Activated CD4-positive, alpha-beta memory T cell treated with anti-CD3 and anti-CD28 coated beads, Interleukin-2, amount 10 ng/mL, durations not matched to agents 7 days and 5 days (primary cell): ENCODE measurements at places on chromosomes 4 and X.

DNA sequence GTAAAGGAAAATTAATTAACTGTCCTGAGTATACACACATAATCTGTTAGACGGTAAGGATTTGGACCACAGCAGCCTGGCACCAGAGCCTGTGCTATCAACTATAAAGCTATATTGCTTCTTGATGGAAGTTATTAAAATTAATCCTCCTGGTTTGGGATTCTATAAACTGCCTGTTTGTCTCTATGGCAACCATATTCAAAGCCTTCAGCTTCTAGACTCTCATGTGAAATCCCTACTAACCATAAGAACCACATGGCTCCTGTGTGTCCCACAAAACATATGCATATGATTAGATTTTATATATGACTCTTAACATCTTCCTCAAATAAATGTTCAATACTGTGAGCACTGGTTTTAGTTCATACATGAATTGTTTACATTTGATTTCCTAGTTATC, 380.8 kb downstream of the ANKRD50 start:
- no peaks in the 10 kb centered on the region for H3K36me3 ChIP-seq
- H3K27ac ChIP-seq: no peak overlapping the region
- no peaks in the 10 kb centered on the region for H3K4me1 ChIP-seq
- no peaks in the 10 kb centered on the region for H3K27me3 ChIP-seq
- no peak for DNase-seq

- no peaks in the 10 kb centered on the region for H3K27me3 ChIP-seq
- peaks cover 46% of the 10 kb centered on the region for H3K4me1 ChIP-seq
- no peak overlapping the region for H3K27ac ChIP-seq
- H3K36me3 ChIP-seq: peaks cover 9% of the 10 kb centered on the region
- no peak overlapping the region for H3K4me3 ChIP-seq
Measured at GRCh38 chr4:38954727-38955126, 77.5 kb downstream of the TMEM156 start.

- no peak for DNase-seq
- no peaks in the 10 kb centered on the region for H3K4me1 ChIP-seq
Measured at GRCh38 chr4:158682066-158682465, 10.0 kb downstream of the ETFDH start.

- H3K27ac ChIP-seq: no peak overlapping the region
- H3K4me1 ChIP-seq: peaks cover 12% of the 10 kb centered on the region
- H3K36me3 ChIP-seq: no peaks in the 10 kb centered on the region
- no peak for DNase-seq
- H3K4me3 ChIP-seq: no peak overlapping the region
Measured at GRCh38 chr4:110292994-110293744, 94.8 kb upstream of the ELOVL6 start.

DNA sequence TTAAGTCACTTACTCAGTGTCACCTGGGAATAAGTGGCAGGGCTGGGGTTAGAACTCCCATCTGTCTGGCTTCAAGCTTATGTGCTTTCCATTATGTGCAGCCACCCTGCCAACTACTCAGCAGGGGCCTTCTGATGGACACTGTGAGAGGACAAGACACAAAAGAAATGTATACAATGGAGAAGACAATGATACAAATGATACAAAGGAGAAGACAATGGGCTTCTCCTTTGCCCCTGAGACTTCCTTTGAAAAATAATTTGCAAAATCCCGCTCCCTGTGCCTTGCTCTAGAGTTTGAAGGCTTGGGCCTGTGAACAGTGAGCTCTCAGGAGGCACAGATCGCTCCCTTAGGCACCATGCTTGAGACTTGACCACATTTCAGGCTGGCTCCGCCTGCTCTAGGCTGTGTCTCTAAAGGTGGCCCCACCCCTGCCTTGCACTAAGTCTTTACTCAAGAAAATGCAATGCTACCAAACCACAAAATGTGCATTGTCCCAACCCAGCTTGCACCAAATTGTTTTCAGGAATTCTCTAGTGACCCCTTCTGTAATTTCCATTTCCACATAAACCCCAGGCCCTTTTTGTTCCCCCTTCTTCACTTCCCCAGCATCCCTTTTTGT, 27.1 kb upstream of the STX18 start:
- no peak overlapping the region for H3K27ac ChIP-seq
- no peak overlapping the region for H3K4me3 ChIP-seq
- peaks cover 8% of the 10 kb centered on the region for H3K36me3 ChIP-seq
- DNase-seq: no peak
- H3K4me1 ChIP-seq: no peaks in the 10 kb centered on the region
- no peaks in the 10 kb centered on the region for H3K27me3 ChIP-seq

- DNase-seq: no peak
- H3K36me3 ChIP-seq: no peaks in the 10 kb centered on the region
- no peaks in the 10 kb centered on the region for H3K4me1 ChIP-seq
- H3K27me3 ChIP-seq: no peaks in the 10 kb centered on the region
- H3K27ac ChIP-seq: no peak overlapping the region
Measured at GRCh38 chr4:171478181-171478580, 335.0 kb upstream of the GALNTL6 start.

DNA sequence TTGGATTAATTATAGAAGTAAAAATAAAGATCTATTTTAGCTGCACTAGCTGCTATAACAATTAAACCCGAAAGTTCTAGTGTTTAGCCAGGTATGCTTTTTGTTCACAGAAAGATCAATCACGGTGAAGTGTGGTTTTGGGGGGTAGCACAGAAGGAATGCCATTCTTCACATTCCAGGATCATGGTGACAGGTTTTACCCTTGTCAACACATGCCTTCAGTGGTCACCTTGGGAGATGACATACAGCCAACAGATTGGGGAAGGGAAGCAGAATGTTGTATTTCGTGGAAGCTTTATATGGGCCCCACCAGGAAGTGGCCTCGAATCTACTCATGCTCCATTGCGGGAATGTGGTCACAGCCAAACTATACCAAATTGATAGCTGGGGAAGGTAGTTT, 753.6 kb downstream of the RAPGEF2 start:
- no peaks in the 10 kb centered on the region for H3K27me3 ChIP-seq
- no peaks in the 10 kb centered on the region for H3K4me1 ChIP-seq
- DNase-seq: no peak
- H3K36me3 ChIP-seq: no peaks in the 10 kb centered on the region
- H3K27ac ChIP-seq: no peak overlapping the region
- no peak overlapping the region for H3K4me3 ChIP-seq

- H3K27me3 ChIP-seq: no peaks in the 10 kb centered on the region
- no peaks in the 10 kb centered on the region for H3K4me1 ChIP-seq
- no peak for DNase-seq
- H3K36me3 ChIP-seq: no peaks in the 10 kb centered on the region
- H3K4me3 ChIP-seq: no peak overlapping the region
Measured at GRCh38 chr4:92066485-92066884, 237.3 kb upstream of the GRID2 start.

DNA sequence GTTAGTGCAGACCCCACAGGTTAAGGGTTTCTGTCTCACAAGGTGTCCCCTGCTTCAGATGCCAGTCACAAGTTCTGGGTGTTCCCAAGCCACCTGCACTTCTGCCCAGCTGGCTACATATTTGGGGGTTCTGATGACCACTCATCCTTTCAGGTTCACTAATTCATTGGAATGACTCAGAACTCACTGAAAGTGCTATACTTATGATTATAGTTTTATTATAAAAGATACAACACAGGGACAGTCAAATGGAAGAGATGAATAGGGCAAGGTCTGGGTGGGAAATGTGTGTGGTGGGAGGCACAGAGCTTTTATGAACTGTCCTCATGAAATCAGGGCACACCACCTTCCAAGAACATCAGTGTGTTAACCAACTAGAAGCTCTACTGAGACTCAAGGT, 97.7 kb upstream of the CASK start:
- peaks cover 13% of the 10 kb centered on the region for H3K4me1 ChIP-seq
- no peak overlapping the region for H3K27ac ChIP-seq
- no peak for DNase-seq
- peaks cover 3% of the 10 kb centered on the region for H3K36me3 ChIP-seq
- H3K27me3 ChIP-seq: no peaks in the 10 kb centered on the region
- no peak overlapping the region for H3K4me3 ChIP-seq

- no peak overlapping the region for H3K4me3 ChIP-seq
- no peak overlapping the region for H3K27ac ChIP-seq
- H3K4me1 ChIP-seq: no peaks in the 10 kb centered on the region
- peaks cover 20% of the 10 kb centered on the region for H3K36me3 ChIP-seq
- H3K27me3 ChIP-seq: no peaks in the 10 kb centered on the region
Measured at GRCh38 chr4:13445841-13446790, 38.0 kb downstream of the RAB28 start.

GRCh38 chr4:5815641-5816040, 77.2 kb downstream of the CRMP1 start:
- no peaks in the 10 kb centered on the region for H3K36me3 ChIP-seq
- H3K4me3 ChIP-seq: no peak overlapping the region
- H3K27me3 ChIP-seq: no peaks in the 10 kb centered on the region
- H3K27ac ChIP-seq: no peak overlapping the region
- no peaks in the 10 kb centered on the region for H3K4me1 ChIP-seq

- no peaks in the 10 kb centered on the region for H3K27me3 ChIP-seq
- no peak for DNase-seq
- no peaks in the 10 kb centered on the region for H3K36me3 ChIP-seq
- no peak overlapping the region for H3K4me3 ChIP-seq
Measured at GRCh38 chrX:150018931-150019361, 80.7 kb upstream of the EOLA2 start.

- H3K4me1 ChIP-seq: peaks cover 8% of the 10 kb centered on the region
- H3K27ac ChIP-seq: no peak overlapping the region
- DNase-seq: no peak
- H3K4me3 ChIP-seq: no peak overlapping the region
- peaks cover 19% of the 10 kb centered on the region for H3K27me3 ChIP-seq
Measured at GRCh38 chr4:78630615-78631014, 79.0 kb downstream of the ANXA3 start.

DNA sequence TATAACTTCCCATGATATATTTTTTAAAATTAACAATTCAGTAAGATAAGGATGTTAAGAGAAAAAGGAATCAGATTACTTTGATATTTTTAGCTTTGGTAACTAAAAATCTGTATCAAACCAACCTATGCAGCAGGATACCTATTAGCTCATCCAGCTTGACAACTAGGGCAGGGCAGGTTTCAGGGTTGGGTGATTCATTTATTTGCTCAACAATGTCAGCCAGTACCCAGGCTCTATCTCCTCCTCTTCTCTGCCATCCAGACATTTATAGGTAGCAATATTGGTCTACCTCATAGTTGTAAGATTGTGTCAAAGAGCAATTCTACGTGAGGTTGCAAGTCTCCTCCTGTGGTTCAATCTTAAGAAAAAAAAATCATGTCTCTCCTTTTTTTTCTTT, 421.9 kb downstream of the ANKRD50 start:
- H3K4me1 ChIP-seq: no peaks in the 10 kb centered on the region
- H3K27ac ChIP-seq: no peak overlapping the region
- no peak for DNase-seq
- no peaks in the 10 kb centered on the region for H3K27me3 ChIP-seq

DNA sequence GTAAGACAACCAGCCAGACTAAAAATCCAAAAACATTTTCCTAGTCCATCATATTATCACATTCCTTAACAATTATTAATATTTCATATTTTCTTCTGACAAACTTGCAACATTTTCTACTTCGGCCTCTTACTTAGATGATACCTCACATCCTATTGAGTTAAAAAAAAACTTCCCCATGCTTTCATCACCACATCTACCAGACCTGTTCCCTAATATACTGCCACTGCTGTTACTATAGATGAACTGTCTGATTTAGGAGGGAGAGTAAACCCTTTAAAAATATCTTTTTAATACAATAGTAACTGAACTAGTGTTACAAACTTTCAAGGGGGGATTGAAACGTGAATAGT, 1.5 kb downstream of the FAM200B start:
- H3K27ac ChIP-seq: no peak overlapping the region
- H3K27me3 ChIP-seq: no peaks in the 10 kb centered on the region
- H3K36me3 ChIP-seq: peaks cover 45% of the 10 kb centered on the region

- DNase-seq: peak; percentile 68
- H3K36me3 ChIP-seq: peaks cover 41% of the 10 kb centered on the region
- peak overlapping the region; percentile 78 for H3K4me3 ChIP-seq
Measured at GRCh38 chrX:130173190-130173895, 1.6 kb downstream of the RAB33A start.

DNA sequence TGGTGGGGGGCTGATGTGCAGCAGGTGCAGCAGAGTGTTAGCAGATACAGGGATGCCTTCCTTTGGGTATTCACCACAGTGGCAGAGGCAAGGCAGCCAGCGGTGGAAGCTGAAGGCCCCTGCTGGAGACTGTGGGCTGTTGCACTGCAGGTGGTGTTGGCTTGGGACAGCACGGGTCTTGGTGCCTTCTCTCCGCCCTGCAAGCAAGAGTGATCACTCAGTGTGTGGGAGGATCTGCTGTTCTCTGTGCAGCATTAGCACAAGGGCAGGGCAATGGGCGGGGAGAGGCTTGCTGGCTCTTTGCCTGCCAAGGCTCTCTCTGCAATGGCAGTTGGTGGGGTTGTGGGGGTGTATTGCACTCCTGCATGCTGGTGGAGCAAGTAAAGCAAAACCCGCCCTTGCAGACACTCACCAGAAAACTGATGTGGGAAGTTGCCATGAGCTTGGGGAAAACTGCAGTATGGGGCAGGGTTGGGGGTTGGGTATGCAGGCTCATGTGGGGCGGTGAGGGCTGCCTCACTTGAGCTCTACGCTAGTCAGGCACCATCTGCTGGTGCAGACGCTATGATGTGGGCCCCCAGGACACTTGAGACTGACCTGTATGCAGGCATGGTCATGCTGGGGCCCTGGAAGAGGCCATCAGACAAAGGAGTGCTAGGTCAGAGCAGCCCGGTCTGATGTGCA, 820.8 kb upstream of the GRIA3 start:
- H3K27ac ChIP-seq: no peak overlapping the region
- H3K27me3 ChIP-seq: no peaks in the 10 kb centered on the region
- H3K4me1 ChIP-seq: no peaks in the 10 kb centered on the region
- no peaks in the 10 kb centered on the region for H3K36me3 ChIP-seq
- DNase-seq: no peak

GRCh38 chrX:39195156-39195555, 393.9 kb downstream of the MID1IP1 start:
- H3K27ac ChIP-seq: no peak overlapping the region
- H3K4me1 ChIP-seq: peaks cover 44% of the 10 kb centered on the region
- no peak overlapping the region for H3K4me3 ChIP-seq

DNA sequence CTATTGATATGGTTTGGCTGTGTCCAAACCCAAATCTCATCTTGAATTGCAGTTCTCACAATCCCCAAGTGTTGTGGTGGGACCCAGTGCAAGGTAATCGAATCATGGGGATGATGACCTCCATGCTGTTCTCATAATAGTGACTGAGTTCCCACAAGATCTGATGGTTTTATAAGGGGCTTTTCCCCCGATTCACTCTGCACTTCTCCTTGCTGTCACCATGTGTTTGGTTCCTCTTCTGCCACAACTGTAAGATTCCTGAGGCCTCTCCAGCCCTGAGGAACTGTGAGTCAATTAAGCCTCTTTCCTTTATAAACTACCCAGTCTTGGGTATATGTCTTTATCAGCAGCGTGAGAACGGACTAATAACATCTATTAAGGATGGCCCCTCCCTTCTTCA, 68.8 kb downstream of the FBXW7 start:
- H3K27me3 ChIP-seq: no peaks in the 10 kb centered on the region
- H3K4me3 ChIP-seq: no peak overlapping the region
- DNase-seq: no peak
- H3K4me1 ChIP-seq: peaks cover 32% of the 10 kb centered on the region
- peaks cover 33% of the 10 kb centered on the region for H3K36me3 ChIP-seq
- no peak overlapping the region for H3K27ac ChIP-seq
